ENCODE measurements at places on chromosomes 2 and 18.
A peak's percentile ranks its signal among the peaks of the same experiment; 100 is the strongest.

DNA sequence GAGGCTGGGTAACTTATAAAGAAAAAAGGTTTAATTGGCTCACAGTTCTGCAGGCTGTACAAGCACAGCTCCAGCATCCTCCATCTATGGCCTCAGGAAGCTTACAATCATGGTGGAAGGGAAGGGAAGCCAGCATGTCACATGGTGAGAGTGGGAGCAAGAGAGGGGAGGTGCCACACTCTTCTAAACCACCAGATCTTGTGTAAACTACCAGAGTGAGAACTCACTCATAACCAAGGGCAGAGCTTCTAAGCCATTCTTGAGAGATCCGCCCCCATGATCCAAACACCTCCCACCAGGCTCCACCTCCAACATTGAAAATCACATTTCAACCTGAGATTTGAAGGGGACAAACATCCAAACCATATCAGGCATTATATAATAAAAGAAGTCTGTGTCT, 121.6 kb upstream of the CDC42EP3 start:
- no peak for DNase-seq

DNA sequence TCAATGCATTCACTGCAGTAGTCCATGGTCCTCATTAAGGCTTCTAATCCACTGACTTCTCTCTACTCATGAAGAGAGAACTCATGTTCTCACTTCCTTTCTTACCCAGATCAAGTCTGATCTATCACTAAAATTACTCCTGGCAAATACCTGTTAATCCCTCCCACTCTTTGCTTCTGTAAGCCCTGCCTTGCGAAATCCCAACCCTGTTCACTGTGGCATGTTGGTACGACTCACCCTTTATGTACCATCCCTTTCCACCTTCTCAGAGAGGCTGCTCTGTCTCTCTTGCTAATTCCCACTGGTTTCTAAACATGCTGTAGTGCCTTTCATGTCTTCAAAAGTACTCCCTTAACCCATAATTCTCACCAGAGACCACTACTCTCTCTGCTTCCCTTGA, 272.2 kb upstream of the ACVR2A start:
- DNase-seq, result no peak

DNA sequence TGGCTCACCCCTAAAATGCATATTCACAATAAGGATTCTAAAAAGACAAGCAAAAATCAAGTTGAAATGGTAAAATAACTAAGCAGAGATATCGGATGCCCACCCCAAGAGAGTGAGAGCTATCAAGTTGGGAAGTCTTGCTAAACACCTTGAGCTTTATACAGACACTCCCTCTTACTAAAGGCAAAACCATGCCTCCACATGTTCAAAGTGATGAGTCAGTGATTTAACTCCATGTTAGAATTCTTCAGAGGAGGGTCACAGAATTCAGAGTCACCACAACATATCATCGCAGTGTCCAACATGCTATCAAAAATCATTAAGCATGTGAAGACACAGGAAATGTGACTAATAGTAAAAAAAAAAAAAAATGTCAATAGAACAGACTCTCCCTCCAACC, 20.6 kb upstream of the ST8SIA3 start:
- DNase-seq, result no peak

DNA sequence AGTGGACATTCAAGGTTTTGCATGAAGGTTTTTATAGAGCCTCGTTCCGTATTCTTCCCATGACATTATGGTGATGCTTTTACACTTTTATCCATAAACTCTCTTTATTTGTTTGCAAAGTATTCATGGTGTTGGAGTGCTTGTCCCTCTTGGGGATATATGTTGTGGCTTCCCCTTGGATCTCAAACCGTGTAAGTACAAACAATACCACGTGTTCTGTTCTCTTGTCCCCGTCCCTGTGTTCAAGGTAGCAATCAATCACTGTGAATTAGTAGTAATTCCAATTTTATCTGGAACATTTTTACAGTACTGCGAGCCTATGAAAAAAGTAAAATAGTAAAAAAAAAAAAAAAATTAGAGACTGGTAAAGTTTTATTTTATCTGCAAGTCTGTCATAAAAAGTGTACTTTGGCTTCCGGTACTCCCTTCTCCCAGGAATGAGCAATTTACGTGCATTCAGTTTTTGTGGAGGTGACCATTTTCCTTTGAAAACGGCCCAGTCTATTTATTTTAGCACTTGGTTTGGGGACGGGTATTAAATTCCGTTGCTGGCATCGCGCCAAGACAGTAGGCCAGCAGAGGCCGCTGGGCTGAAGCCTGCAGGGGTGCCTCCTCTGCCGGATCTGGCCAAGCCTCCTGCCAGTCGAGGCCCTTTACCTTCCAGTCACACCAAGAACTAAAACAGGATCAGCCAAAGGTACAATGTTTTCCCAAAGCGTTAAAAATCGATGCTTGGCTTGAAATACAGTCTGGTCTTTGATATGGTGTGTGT, 175.7 kb downstream of the SOCS6 start:
- DNase-seq, result peak; percentile 69

- DNase-seq, result no peak
Observed at GRCh38 chr2:55245411-55245810, 12.9 kb downstream of the RPS27A start.

Data from NCI-H1417 treated with DMSO at 0.1 percent for 48 hours (cell line).